ENCODE measurements at places on chromosomes 16 and 17. TPM values are rescaled to one million over a fixed set of nuclear protein-coding genes. Genes with fewer than 3 reads are reported as not detected.

The SERPINF2 gene
- 31.0 TPM for polyA plus RNA-seq

DNA sequence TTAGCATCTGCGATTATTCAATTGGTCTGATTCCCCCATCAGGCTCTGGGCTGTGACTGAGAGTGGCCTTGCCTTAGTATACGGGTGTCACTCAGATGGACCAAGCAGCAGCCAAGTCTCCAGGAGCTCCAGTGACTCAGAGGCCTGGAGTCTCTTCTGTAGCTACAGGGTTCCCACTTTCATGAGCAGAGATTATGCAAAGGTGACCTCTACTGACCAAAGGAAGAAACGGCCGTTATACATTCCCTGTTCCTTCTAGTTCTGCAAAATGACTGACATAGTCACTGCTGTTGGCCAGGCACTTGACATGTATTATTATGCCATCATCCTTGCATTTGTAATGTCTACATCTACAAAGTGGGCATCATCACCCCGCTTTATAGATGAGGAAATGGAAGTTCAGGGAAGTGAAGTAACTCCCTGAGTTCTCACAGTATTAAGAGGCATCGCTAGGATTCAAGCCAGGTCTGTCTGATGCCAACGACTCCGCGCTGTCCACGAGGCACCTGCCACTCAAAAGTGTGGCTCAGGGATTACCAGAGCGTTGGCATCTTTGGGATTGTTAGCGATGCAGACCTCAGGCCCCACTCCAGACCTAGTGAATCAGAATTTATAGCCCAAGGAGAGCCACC, 23.3 kb downstream of the SLC38A7 start:
- H3K4me1 ChIP-seq = no peaks in the 10 kb centered on the region
- DNase-seq = peak; percentile 12
- H3K27ac ChIP-seq = no peak overlapping the region
- H3K4me3 ChIP-seq = no peak overlapping the region
- no peaks in the 10 kb centered on the region for H3K36me3 ChIP-seq

DNA sequence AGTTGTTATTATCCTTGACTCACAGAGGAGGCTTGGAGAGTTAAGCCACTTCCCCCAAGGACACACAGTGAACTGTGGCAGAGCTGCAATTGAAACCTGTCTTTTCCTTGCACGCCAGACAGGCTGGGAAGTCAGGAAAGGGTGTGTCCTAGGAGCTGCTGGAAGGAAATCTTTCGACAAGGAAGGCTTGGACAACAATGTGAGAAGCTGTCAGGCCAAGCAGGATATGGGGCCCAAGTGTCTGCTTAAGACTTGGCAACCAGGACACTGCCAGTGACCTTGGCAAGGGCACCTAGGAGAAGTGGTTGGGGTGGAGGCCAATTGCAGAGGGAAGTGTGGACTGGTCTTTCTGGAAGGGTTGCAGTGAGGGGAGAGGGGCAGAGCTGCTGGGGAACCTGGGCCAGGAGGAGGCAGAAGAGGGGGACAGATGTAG, 2.1 kb upstream of the CAMKK1 start:
- no peak overlapping the region for H3K4me3 ChIP-seq
- peaks cover 2% of the 10 kb centered on the region for H3K27me3 ChIP-seq
- no peak for DNase-seq
- H3K27ac ChIP-seq = no peak overlapping the region
- H3K4me1 ChIP-seq = peaks cover 59% of the 10 kb centered on the region
- H3K36me3 ChIP-seq = no peaks in the 10 kb centered on the region

DNA sequence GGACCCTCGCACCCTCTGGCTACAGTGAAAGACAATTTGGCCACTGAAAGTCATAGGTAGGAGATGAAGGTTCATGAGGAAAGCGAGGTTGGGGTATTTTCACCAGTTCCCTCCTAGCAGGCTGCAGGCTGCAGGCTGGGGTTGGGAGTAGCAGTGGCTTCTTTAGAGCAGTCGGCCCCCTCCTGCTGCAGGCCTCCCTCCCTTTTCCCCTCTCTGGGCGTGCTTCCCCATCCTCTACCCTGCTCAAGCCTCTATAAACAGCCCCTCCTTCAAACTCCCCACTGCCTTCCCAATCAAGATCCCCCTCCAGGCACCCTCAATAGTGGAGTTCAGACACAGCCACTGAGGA, 41.8 kb downstream of the GAS7 start:
- H3K4me3 ChIP-seq = no peak overlapping the region
- H3K27ac ChIP-seq = peak overlapping the region; percentile 33
- no peak for DNase-seq

DNA sequence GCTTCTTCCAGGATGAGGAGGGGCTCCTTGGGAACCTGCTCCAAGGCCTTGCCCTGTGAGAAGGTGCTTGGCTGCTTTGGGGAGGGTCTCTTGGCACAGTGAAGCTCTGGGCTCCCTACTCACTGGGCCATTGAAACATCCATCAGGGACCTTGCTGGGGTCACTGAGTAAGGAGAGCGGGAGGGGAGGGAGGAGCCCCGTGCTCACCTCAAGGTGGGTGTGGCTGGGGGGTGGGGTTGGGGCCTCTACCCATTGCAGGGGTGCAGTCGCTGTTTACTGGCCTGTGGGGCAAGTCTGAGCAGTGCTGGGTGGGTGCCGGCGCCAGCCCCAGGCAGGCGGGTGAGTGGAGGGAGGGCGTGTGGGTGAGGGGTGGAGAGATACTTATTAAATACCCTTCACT, 9.9 kb downstream of the TNS4 start:
- H3K27ac ChIP-seq = no peak overlapping the region
- no peaks in the 10 kb centered on the region for H3K36me3 ChIP-seq
- peaks cover 40% of the 10 kb centered on the region for H3K4me1 ChIP-seq
- no peaks in the 10 kb centered on the region for H3K27me3 ChIP-seq
